Fibroblast of upper back skin (primary cell): ENCODE measurements at places on chromosomes 7 and 10.

DNA sequence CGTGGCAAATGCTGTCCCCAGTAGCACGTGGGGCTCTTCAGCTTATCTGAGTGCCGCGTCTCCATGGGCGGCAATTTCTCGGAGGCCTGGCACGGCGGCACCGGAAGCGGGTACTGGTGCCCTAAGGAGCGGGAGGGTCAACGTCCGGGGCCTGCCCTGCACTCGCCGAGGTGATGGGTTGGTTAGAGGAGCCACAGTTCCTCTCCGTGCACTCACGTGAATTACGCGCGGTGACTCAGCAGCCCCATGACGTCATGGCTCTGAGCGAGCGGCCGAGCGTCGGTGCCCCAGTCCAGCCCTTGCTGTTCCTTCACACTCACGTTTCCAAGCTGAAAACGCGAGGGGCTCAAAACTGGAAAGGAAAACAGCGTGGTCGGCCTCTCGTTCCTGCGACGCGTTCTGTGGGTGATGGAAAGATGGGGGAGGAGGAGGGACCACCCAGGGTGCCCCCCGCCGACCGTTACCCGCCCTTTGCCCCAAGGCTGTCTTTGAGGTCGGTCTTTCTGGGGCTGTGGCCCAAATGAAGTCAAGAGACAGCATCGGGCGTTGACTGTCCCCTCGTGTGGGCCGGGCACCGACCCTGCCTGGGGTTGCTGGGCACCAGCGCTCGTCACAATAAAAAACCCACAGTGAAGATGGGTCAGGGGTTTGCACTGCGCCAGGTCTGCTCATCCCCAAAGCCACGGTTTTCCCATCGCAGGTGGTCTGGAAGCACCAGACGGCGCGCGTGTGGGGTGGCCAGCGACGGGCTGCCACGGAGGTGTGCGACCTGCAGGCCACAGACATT lies 70.4 kb upstream of the CFAP46 start:
- DNase-seq, result no peak

GRCh38 chr10:63164166-63164623 lies 31.1 kb downstream of the NRBF2 start:
- DNase-seq, result no peak

DNA sequence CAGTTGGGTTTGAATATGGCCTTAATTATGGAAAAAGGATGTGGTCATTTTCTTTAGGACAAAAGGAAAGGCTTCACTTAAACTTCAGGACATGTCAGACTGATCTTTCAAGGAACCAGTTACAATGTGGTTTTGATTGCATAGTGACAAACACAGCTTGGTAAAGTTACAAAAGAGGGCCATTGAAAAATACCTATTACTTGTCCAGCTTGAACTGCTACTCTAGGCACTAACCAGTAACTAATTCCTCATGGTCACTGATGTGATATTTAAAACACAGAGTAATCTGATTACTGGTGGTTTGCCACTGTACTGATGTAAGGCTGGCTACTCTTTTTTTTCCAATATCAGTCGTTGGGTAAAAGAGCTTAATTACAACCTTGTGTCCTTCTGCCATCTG lies 22.6 kb downstream of the TES start:
- DNase-seq, result peak; percentile 36

GRCh38 chr7:43590862-43591557 lies 8.1 kb downstream of the STK17A start:
- no peak for DNase-seq

- no peak for DNase-seq
Measured at GRCh38 chr10:101221963-101222531, 7.2 kb downstream of the LBX1 start.

DNA sequence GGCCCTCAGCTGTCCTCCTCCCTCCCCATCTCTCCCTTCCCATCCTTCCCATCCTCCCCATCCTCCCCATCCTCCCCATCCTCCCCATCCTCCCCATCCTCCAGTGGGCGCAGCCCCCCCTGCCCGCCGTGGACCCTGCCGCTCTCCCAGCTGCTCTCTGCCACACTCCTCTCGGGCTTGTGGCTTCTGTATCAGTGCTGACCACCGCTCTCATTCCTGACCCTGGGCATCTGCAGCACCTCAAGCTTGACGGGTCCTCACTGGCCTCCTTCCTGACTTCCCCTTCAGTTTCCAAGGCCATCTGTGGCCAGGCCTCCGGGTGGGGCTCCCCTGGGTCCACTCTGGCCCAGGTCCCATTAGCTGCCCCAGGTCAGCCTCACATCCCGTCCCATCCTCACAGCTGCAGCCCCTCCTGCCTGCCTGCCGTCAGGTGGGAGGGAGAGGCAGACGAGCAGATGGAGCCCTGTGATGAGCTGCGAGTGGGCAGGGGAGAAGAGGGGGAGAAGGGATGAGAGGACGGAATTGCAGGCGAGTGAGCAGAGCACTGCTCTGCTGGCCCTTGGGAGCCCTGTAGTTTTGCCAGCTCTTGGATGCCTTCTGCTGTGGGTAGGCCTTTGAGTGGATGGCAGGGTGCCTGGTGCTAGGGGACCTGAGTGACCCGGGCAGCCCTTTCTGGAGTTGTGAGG lies 35.7 kb downstream of the LHPP start:
- DNase-seq, result no peak

DNA sequence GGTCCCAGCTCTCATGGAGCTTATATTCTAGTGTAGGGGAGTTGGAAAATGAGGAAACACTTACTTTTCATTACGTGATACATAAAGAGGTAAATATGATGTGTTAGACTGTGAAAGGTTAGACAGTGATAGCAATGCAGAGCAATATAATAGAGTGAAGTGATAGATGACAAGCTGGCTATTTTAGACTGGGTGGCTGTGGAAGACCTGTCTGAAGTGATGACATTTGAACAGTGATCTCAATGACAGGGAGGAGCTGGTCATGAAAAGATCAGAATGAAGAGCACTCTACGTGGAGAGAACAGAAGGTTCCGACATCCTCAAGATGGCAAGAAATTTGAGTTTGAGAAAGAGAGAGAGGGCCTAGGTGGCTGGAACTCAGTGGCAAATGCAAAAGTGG lies 118.9 kb upstream of the MKLN1 start:
- DNase-seq, result no peak

- DNase-seq, result peak; percentile 97
Measured at GRCh38 chr7:130363026-130363847, 17.1 kb upstream of the CPA1 start.

DNA sequence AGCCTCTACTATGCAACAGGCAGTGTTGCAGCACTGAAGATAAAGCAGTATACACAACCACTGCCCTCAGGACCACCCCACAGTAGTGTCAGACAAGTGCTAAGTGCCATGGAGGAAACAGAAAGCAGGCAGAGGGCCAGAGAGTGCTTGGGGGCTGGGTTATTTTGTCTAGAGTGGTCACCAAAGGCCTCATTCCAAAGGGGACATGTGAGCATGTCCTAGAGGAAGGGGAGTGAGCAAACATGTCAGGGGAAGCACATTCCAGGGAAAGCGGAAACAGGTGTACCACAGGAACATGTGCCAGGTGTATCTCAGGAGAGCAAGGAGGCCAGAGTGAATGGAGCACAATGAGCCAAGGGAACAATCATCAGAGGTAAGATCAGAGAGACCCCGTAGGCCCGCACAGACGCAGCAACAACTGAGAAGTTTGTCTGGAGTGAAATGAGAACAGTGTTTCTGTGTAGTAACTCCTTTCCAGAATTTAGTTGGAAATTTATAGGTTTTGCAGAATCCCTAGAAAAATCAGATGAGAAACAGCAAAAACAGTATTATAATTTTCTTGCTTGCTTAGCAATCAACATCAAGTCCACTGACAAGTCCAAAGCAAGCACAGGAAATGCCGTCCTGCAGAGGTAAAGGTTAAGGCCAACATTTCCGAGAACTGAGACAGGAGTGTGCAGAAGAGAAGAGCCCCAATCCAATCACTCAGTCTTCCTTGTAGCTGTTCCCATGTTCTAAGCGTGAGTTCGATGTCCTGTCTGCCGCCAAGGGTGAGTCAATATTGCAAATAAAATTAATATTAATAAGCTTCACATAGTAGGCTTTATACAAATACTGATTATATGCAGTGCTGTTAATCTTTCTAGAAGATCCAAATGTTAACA lies 67.3 kb downstream of the SGMS1 start:
- no peak for DNase-seq

GRCh38 chr7:117229350-117229749 lies 93.5 kb downstream of the WNT2 start:
- no peak for DNase-seq

- DNase-seq, result no peak
Measured at GRCh38 chr10:50882540-50882983, 2.9 kb downstream of the A1CF start.

GRCh38 chr10:43824934-43825333 lies 176.3 kb upstream of the ZNF32 start:
- peak; percentile 46 for DNase-seq

GRCh38 chr7:1847260-1848001 lies 177.4 kb downstream of the ELFN1 start:
- DNase-seq, result no peak

- no peak for DNase-seq
Measured at GRCh38 chr7:98291717-98292116, 10.2 kb downstream of the BRI3 start.

DNA sequence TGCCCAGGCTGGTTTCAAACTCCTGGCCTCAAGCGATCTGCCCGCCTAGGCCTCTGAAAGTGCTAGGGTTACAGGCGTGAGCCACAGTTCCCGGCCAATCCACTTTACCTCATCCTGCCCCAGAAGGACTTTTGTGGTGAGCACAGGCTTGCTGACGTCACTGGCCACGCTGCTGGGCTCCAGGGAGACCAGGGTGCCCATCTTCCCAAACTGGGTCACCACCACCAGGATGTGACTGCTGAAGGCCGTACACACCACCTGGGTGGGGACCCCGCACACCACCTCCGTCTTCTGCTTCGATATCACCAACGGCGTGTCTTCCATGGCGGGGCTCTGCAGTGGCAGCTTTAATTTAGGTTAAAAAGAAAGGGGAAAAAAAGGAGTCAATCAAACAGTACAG lies 816 bp downstream of the PSMG3 start:
- DNase-seq, result no peak

DNA sequence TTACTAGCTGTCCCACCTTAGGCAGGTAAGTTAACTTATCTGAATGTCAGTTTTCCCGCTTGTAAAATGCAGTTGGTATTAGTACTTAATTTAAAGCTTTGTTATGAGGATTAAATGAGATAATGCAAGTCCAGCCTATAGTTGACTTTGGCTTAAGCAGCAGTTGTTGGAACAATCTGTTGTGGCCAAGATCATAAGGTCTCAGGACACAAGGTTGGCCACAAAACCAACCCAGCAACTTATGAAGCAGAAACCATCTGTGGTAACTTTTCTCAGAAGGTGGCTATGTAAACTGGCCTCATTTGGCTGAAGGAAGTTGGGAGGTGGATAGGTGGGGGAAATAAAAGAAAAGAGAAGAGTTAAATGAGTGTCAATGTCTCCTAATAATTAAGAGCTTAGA lies 29.4 kb downstream of the ENTPD1 start:
- no peak for DNase-seq

DNA sequence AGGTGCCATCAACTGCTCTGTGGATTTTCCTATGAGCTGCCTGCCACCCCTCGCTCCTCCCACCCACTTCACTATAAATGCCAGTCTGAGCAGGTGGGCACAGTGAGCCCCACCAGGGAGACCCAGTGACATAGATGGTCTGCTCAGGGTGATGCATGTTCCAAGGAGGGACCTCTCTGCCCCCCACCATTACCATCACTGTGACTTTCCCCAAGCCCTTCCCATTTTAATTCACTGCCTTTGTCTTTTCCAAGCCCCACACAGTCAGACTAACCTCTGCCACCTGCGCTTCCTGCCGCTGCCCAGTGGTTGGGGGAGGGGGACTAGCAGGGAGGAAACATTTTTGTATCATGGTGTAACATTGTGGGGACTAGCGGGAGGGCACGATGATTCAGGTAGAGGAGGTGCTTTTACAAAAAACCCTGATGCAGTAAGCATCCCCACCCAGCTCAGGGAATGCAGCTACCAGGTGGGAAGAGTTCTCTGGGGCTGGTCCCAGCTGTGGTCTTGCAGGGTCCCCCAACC lies 24.6 kb downstream of the PRSS2 start:
- DNase-seq, result no peak

DNA sequence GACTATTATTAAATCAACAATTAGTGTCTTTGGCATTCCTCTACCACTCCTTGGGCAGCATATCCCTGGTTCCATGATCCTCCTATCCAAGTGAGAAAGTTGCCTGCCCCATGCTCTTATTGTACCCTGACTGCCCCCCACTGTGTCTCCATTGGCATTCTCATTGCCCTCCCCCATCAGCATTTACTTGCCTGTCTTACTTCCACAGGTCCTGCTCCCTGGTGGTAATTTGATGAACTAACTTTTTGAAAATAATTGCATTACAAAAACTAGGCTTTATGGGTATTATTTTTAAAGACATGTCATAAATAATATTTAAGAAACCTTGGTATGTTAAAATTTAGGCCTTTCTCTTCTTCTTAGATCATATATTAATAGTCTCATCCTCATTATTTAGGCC lies 346.4 kb downstream of the PCLO start:
- no peak for DNase-seq

DNA sequence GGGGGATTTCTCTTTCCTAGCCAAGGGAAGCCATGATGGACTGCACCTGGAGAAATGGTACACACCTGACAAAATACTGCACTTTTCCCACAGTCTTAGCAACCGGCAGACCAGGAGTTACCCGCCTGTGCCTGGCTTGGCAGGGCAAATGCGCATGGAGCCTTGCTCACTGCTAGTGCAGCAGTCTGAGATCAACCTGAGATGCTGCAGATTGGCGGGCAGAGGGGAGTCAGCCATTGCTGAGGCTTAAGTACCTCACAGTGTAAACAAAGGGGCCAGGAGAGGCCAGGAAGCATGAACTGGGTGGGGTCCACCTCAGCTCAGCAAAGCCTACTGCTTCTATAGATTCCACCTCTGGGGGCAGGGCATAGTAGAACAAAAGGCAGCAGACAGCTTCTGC lies 49.4 kb downstream of the OR13A1 start:
- no peak for DNase-seq

DNA sequence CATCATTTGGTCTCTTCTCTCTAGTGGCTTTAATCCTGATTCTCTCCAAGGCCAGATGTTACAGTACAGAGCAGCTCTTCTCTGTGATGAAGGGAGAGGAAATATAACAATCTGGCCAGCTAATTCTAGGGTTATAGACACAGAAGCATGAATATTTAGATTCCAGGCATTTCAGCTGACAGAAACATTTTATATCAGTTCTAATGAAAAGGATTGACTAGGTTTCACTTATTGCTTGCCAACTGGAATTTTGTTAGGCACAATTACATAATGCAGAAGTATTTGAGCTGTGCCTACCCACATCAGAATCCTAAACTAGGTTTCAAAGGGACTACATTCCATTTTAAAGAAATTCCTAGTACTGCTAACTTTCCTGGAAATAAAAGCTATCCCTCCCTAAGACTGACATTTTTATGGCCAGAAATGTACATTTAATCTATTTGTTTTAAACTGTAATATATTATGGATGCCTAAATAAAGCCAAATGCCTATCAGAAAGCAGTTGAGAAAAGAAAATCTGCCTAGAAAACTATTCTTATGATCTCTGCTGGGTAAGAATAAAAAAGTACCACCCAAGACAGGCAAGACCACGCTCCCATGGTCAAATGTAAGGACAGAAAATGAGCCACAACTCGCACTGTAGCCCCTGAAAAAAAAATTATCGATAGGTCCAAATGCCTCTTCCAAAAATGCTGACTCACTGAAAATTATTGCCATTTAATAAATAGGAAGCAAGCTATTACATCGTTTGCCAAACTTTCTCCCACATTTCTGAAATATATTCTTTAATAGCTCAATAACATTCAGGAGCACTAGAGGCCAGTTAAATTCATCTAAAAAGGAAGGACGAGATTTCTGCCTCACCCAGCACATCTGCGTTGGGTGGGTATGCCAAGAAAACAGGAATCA lies 498.1 kb downstream of the KCNMA1 start:
- peak; percentile 42 for DNase-seq
